ENCODE measurements at places on chromosomes 7 and 10. TPM values are rescaled to one million over a fixed set of nuclear protein-coding genes. Genes with fewer than 3 reads are reported as not detected.

The FOXP2 gene
- total RNA-seq, result 0.08 TPM

The PRPS1L1 gene
- not detected for total RNA-seq

The ADRA2A gene
- total RNA-seq, result 2.9 TPM

The CUZD1 gene
- total RNA-seq, result 0.30 TPM

The POMZP3 gene
- total RNA-seq, result 3.5 TPM

The SYNPO2L gene
- total RNA-seq, result not detected

The CNPY1 gene
- total RNA-seq, result not detected

The ELOVL3 gene
- total RNA-seq, result 0.15 TPM

The HDAC9 gene
- total RNA-seq, result 21.2 TPM

The RALA gene
- total RNA-seq, result 65.2 TPM

The TRDMT1 gene
- 4.4 TPM for total RNA-seq

The NXPH1 gene
- total RNA-seq, result not detected

The CACNB2 gene
- 2.7 TPM for total RNA-seq

The FOXI2 gene
- total RNA-seq, result not detected

The UPK3B gene
- not detected for total RNA-seq

The GPR85 gene
- 0.60 TPM for total RNA-seq

The ARHGEF5 gene
- 1.2 TPM for total RNA-seq

The PRSS2 gene
- total RNA-seq, result not detected

The MKI67 gene
- total RNA-seq, result 1.6 TPM

The GDF2 gene
- total RNA-seq, result not detected

The AFAP1L2 gene
- total RNA-seq, result 0.47 TPM

The TMEM273 gene
- total RNA-seq, result not detected

The TAS2R5 gene
- 0.38 TPM for total RNA-seq

The LBX1 gene
- not detected for total RNA-seq

The RNF32 gene
- 0.23 TPM for total RNA-seq

The UBTD1 gene
- total RNA-seq, result 16.3 TPM

The BRI3 gene
- total RNA-seq, result 87.8 TPM

The MPP7 gene
- 0.23 TPM for total RNA-seq

The SEMA3E gene
- total RNA-seq, result not detected

The UPK3BL2 gene
- total RNA-seq, result 2.2 TPM

The SLC29A4 gene
- 4.3 TPM for total RNA-seq

The PAPOLB gene
- not detected for total RNA-seq

Measured in smooth muscle cell of the coronary artery (primary cell).